ENCODE measurements at places on chromosomes 12 and 14.

- DNase-seq, result no peak
Measured at GRCh38 chr14:21343035-21343794, 40.6 kb downstream of the SUPT16H start.

- no peak for DNase-seq
Measured at GRCh38 chr14:53883739-53884138, 72.9 kb downstream of the BMP4 start.

- DNase-seq, result no peak
Measured at GRCh38 chr12:52190860-52191729, 719 bp downstream of the KRT80 start.

- no peak for DNase-seq
Measured at GRCh38 chr12:116390401-116391335, 113.2 kb upstream of the MED13L start.

DNA sequence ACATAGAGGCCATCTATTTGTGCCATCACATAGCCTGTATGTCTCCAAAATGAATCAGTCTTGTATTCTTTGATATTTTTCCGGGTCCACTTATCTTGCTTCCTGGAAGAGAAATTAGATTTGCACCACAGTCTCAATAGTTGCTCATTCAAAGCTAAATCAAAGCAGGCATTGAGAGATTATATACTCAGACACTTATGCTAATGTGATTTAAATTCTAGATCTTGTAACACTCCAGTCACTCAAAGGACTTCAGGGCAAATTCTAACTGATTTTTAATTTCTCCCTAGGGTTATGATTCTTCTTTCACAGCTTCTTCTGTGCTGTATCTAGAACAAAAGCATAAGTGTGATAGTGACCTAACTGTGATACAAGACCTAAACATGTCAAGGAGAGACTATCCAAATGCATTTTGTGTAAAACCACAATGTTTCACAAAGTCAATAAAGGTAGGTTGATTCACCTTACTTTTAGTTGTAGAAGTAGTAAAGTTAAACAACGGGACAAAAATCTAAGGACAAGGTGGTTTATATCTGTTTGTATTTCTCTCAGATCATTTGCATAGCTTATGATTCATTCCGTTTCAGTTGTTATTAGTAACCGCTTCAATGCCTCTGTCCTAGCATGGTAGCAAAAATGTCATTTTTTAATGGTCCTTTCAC lies 26.8 kb downstream of the PLBD1 start:
- DNase-seq, result no peak

DNA sequence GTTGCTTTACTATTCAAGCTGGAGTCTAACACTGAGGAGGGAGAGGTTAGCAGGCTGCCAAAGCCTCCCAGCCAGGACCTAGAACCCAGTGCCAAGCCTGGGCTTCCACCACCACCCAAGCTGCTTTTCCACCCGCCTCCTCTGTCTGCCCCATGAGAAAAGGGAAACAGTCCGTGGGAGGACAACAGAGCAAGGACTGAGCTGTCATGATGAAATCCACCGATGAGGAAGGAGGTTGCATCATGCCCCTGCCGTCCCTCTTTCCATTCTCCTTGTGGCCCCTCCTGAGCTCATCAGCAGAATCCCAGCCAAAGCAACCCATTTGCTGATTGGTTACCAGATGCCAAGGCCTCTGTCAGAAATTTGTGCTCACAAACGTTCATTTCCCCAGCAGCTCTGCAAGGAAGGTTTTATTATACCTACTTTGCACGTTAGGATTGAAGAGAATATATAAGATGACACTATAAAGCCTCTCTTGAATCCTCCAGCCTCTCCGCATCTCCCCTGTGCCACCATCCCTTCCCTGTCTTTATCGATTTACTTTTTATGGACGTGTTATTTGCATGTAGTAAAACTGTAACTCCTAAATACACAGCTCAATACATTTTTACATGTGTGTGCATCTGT lies 6.3 kb upstream of the SERPINA1 start:
- no peak for DNase-seq
